ENCODE measurements at places on chromosomes 16 and 17.

- no peak for DNase-seq
Observed at GRCh38 chr17:33686171-33686570, 393.1 kb upstream of the ASIC2 start.

DNA sequence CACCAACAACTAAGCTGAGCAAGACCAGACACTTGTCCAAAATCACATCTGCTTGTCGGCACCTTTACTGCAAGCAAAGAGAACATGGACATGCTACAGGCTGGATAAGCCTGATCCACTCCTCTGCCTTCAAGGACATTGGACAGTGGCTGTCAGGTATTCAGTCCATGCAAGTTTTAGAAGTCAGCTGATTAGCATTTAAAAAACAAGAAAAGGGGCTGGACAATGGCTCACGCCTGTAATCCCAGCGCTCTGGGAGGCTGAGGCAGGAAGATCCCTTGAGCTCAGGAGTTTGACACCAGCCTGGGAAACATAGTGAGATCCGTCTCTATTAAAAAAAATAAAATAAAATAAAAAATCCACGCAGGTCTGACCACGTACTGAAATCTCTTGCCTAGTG, 20.3 kb downstream of the PARN start:
- no peak for DNase-seq

DNA sequence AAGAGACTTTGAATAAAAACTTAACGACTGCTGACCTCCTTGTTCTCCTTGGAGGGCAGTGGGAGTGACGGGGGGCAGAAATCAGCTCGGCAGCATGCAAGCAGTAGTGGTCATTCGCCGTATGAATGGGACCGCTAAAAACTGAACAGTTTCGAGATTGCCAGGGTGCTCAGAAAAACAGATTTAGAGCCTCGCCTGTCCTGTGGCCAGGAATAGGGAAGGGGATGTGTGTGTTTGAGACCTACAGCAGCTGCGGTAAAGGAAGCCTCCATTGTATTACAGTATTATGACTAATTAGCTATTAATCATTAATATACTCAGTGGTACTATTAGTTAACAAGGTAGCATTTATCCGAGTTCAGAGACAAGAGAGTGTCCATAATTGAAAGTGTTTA, 670 bp upstream of the ZNF652 start:
- DNase-seq: no peak

- no peak for DNase-seq
Observed at GRCh38 chr17:77155125-77155524, 14.4 kb downstream of the SEC14L1 start.

- DNase-seq: no peak
Observed at GRCh38 chr17:44760474-44761308, 1.9 kb downstream of the ADAM11 start.

DNA sequence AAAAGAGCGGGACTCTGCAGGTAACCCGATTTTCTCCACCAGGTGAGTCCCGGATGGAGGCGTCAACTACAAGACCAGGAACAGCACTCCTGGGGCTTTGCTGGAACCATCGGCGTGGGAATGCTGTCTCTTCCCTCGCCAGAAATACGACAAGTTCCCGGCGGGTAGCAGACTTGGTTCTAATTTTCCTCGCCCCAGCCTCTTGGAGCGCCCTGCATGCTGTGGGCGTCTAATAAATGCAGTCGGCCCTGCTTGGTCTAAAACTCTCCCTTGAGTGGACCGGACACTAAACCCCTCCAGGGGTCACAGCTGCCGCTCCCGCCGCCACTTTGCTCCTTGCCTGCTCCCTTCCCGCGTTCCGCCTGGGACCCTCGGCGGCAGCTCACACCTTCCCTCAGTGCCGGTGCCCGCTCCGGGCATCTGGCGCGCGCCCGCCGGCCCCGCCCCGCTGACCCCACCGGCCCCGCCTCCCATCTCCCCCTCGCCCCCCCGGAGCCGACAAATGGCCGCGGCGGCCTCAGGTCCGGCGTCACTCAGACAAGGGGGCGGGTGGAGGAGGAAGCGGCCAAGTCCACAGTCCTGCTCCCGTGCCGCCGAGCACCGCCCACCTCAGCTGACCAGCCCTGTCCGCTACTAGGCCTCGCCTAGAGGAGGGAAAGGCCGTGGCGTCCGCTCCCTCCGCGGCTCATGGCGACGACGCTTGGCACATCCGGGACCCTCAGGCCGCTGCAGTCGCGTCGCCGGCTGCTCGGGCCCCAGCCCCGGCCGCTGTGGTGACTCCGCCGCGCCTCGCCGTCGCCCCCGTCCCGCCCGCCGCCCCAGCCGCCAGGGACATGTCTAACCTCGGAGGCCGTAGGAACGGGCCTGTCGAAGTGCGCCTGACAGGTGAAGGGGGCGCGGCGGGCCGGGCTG, 65.8 kb downstream of the KPNA2 start:
- DNase-seq: peak; percentile 82

- no peak for DNase-seq
Observed at GRCh38 chr17:60631119-60631518, 31.1 kb downstream of the PPM1D start.

DNA sequence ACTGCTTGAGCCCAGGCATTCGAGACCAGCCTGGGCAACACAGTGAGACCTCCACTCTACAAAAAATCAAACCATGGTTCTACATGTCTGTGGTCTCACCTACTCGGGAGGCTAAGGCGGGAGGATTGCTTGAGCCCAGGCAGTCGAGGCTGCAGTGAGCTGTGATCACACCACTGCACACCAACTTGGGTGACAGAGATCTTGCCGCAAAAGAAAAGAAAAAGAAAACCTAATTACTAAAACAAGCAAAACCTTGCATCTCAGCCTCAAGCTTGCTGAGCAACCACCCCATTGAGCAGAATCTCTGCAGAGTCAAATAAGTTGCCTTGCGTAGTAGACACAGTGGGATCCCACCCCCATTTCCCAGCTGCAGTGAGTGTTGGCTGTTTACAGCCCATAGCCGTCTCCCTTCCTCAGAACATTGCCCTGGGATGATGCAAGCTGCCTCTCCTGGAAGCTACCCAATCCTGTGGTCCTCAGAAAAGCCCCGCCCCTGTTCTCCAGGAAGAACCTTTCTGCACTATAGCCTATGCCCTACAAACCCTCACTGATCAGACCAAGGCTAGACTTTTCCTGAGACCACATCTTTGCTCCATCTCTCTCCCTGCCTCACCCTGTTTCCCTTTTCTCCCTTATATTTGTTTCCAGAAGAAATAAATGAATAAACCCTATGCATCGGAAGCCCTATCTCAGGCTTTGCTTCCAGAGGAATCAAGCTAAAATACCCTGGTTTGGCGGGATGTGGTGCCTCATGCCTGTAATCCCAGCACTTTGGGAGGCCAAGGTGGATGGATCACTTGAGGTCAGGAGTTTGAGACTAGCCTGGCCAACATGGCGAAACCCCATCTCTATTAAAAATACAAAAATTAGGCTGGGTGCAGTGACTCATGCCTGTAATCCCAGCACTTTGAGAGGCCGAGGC, 16.7 kb upstream of the ERN2 start:
- no peak for DNase-seq

DNA sequence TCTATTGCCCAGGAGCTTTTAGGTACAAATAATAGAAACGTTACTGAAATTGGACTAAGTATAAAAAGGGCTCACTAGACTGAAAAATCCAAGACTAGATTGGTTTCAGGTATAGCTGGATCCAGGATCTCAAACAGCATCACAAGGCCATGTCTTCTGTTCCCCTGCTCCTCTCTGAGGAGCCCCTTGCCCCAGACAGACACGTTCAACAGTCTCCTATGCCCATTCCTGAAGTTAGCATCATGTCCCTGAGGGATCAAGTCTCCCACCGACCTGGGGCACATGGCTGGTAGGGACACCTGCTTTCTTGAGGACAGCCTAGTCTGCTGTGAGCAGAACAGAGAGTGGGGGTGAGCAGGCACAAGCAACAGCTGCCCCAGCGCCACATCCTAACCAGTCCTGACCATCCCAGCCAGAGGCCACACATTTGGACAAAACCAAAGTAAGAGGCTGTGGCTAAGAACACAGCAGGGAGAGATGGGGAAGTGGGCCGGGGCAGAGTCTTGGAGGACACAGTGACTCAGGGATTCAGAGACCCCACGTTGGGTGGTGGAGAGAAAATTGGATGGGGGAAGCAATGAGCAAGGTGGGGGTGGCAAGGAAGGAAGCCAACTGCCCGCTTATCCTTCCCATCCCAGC, 10.5 kb upstream of the MMP2 start:
- DNase-seq: no peak

DNA sequence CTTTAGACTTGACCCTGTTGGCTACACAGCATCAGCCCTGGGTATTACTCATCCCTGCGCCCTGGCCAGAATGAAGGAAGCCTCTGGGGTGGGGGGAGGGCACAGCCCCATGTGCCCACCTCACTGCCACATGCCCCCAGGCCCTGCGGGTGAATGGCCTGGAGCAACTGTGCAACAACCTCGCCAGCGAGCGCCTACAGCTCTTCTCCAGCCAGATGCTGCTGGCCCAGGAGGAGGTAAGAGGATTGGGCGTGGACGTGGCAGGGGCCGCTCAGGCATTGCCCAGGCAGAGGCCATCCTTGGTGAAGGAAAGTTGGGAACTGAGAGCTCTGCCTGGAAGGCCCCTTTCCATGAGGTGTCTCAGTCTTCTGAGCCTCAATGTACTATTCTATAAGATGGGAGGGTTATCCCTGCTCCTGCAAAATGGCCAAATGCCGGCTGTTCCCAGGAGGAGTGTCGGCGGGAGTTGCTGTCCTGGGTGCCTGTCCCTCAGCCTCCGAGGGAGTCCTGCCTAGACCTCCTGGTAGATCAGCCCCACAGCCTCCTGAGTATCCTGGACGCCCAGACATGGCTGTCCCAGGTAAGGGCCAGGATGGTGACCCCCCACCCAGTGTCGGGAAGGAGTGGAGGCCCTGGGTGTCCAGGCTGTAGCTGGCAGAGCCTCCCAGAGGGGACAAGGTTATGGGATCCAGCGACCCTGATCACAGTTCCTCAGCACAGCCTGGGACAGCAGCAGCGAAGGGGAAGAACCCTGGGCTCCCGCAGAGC, 8.9 kb downstream of the MYO15B start:
- DNase-seq: no peak

- no peak for DNase-seq
Observed at GRCh38 chr17:38324141-38324697, 19.5 kb downstream of the GPR179 start.

GRCh38 chr17:19021622-19022083, 17.1 kb upstream of the FAM83G start:
- DNase-seq: peak; percentile 54

GRCh38 chr17:81500047-81500446, 12.6 kb downstream of the ACTG1 start:
- DNase-seq: no peak

GRCh38 chr17:13827118-13827517, 225.4 kb upstream of the HS3ST3A1 start:
- DNase-seq: no peak

DNA sequence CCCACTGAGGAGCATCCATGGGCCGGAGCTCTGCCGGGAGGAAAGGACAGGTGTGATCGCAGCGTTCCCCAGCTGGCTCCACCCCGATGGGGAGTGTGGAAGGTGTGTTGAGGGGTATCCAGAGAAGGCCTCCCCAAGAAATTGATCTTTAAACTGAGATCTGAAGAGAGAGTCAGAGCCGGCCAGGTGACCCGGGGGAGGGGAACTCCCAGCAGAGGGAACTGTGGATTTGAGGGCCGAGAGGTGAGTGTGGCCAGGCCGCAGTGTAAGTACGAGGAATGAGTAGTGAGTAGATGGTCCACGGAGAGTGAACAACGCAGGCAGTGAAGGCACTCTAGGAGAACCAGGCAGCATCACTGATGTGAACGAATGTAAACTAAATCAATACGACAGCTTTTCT, 80.2 kb downstream of the RPTOR start:
- no peak for DNase-seq

DNA sequence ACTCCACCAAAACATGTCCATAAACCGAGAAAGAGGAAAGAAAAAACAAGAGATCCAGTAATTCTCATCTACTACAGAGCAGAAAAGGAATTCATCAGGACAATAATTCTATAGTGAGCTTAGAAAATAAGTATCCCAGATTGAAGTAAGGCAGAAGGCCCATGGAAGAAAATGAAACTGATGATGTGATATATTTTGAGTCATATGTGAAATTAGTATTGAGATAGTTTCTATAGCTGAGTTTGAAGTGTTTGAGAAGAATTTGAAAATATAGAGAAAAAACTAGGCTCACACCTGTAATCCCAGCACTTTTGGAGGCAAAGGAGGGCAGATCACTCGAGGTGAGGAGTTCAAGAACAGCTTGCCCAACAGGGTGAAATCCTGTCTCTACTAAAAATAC, 19.7 kb downstream of the LUC7L3 start:
- DNase-seq: no peak

- no peak for DNase-seq
Observed at GRCh38 chr16:53598511-53599275, 95.7 kb upstream of the AKTIP start.

GRCh38 chr17:67238991-67239390, 6.0 kb downstream of the HELZ start:
- no peak for DNase-seq
